CD4-positive, alpha-beta T cell treated with Interleukin-4 for 4 hours (primary cell): ENCODE measurements at places on chromosomes 6 and 20.
A peak's percentile ranks its signal among the peaks of the same experiment; 100 is the strongest.

GRCh38 chr6:143828572-143828971, 14.6 kb upstream of the LTV1 start:
- no peak for DNase-seq

GRCh38 chr6:88114838-88115237, 51.3 kb downstream of the CNR1 start:
- no peak for DNase-seq

DNA sequence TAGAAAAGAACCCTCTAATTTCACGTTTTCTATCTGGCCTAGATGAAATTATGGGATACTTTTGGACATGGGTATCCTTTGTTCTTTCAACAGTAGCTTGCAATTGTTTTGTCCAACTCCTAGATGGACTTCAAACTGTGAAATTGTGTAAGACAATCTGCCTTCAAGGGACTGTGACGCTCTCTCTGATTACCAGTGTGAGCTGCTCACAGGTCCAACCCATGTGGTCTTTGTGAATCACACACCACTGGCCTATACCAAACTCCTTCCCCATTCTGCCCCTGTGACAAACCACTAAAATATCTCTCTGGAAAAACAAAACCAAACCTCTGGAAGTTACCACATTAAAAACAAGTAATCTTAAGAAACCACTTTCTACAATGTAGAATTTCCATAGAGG, 59.5 kb downstream of the NINL start:
- no peak for DNase-seq

DNA sequence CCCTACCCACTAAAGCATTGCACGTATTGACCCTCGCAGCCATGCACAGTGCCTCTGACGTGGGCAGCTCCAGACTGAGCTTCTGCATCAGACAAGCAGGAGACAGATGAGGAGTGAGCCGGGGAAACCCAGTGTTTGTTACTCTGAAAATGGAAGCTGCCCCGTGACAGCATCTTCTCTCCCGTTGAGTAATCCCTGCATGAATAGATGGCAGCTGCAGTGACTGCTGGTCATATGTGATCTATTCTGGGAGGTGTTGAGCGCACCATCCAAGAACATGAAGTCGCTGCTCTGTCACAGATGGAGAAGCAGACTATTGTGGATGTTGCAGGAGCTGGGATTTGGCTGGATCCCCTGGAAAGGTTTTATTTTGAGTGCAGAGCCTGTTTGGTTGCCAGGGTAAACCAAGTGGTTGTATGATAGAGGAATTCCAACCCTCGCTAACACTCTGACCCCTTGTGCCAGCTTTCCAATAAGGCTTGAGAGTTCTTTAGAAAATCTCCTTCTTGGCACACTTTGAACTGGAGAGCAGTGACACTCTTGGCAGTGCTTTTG, 242.2 kb downstream of the NRN1 start:
- no peak for DNase-seq

- peak; percentile 86 for DNase-seq
Measured at GRCh38 chr6:144104898-144105487, 9.6 kb upstream of the SF3B5 start.

GRCh38 chr6:118940770-118941169, 5.8 kb upstream of the MCM9 start:
- DNase-seq = no peak

DNA sequence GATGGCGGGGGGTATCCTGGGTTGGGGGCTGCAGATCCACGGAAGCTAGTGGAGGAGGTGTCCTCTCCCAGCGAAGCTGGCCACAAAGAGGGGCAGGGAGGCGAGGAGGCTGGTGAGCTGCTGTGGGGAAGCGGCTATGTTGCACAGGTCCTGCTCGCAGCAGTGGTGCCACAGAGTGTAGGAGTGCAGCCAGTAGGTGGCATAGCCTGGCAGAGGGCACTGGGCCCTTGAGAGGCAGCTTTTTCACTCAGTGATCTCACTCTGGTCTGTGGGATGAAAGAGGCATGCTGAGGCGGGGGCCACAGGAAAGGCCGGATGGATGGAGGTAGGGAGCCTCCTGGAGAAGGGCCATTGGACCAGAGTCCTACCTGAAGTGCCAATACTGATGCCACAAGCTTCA, 2.9 kb upstream of the LY6G6D start:
- DNase-seq = peak; percentile 9

DNA sequence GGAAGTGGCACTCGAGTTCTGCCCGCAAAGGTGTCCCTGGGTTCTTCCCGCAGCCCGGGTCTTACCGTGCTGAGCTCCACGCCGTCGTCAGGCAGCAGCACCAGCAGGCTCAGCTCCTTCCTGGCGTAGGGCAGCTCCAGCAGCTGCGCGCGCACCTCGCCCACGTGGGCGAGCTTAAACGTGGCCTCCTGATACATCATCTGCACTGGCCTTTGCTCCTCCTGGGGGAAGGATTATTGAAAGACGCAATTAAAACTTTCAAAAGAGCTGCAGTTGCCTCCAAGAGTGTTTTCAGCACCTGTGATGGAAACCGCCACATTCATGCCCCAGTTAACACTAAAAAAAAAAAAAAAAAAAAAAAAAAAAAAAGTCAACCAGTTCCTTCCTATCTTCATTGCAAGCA, 11.3 kb downstream of the SERPINB9 start:
- DNase-seq = peak; percentile 85

- no peak for DNase-seq
Measured at GRCh38 chr6:157768863-157769551, 54.0 kb upstream of the SNX9 start.

- no peak for DNase-seq
Measured at GRCh38 chr20:31922181-31922580, 29.7 kb downstream of the PDRG1 start.

DNA sequence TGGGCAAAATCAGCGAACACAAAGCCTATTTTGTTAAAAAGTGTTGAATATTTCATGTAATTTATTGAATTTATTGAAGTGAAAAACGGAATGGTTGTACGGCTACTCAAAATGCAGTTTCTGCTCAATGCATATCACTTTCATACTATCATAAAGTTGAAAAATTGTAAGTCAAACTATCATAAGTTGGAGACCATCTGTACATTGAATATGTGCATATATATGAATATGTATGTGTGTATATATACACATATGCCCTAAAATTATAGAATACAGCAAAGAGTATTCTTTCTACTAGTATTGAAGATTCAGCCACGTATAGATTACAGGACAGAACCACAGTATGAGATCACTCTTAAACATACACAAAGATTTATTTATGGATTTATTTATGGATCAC, 499.0 kb upstream of the SULF2 start:
- DNase-seq = no peak

- DNase-seq = no peak
Measured at GRCh38 chr20:59223182-59223601, 59.6 kb downstream of the ZNF831 start.

- DNase-seq = no peak
Measured at GRCh38 chr20:1333462-1334369, 4.8 kb upstream of the SDCBP2 start.

- no peak for DNase-seq
Measured at GRCh38 chr6:133092771-133093170, 148.4 kb upstream of the EYA4 start.

GRCh38 chr6:37695857-37696219, 1.8 kb downstream of the MDGA1 start:
- DNase-seq = no peak

DNA sequence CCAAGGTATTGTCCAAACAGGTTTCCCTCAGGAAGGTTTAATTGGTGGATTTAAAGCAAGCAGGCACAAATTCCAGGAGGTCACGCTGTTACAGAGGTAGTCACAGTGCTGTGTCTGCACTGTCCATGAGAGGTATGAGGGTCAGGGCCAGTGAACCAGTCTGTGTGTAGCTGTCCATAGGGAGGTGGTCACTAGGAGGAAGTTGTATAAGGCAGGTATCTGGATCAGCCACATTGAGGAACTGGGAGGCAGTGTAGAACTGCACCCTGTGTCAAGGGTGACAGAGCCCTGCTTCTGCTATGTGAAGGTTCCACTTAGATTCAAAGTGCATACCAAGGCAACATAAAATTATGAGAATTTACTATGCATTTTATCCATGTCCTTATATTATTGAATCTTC, 73.3 kb downstream of the MAP3K4 start:
- no peak for DNase-seq

DNA sequence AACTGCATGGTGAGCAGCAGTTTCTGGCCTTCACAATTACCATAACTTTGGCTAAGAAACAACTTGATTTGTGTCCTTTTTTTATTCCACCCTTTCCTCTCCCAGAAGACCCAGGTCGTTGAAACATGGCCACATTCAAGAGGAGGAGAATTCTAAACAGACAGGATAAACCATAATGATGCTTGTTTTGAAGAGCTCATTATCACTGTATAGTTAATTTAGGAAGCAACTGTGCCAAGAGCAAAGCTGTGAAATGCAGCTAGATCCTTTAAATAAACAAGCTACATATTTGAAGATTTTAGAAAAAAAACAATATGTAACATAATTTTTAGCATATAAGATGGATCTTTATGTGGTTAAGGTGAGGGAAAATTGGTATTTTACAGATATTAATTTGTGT, 104.5 kb downstream of the KLHL32 start:
- DNase-seq = no peak

GRCh38 chr6:43257367-43258145, 14.3 kb downstream of the TTBK1 start:
- DNase-seq = no peak

- DNase-seq = no peak
Measured at GRCh38 chr6:162379757-162380409, 347.7 kb downstream of the PRKN start.

GRCh38 chr20:13301596-13301995, 80.5 kb downstream of the ISM1 start:
- DNase-seq = no peak

DNA sequence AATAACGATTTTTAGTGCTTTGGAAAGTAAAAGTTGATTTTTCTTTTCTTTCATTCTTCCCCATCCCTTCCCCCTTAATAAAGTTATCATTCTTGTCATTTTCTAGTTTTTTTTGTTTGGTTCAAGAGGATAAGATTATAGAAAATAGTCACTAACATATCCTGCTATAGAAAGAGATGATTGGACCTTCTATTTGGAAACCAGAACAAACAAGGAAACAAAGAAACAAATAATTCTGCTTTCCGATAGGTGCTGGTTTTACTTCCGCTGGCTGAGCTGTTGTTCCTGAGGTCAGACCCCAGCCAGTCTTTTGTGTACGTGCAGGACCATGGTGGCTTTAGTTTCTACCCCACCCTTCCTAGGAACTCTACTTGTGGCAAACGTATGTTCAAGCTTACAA, at the start of gene CDH26:
Gene CDH26 (plus strand): TSS at position 301 of the 400 bp plus-strand sequence. CDS start 304 bp downstream, outside the sequence.
- DNase-seq = no peak

GRCh38 chr6:28424163-28424562, 19.1 kb downstream of the ZSCAN23 start:
- no peak for DNase-seq
